ENCODE measurements at places on chromosomes 16 and 17. TPM values are rescaled to one million over a fixed set of nuclear protein-coding genes. Genes with fewer than 3 reads are reported as not detected.

The KIF2B gene
- total RNA-seq = not detected

The DNASE1L2 gene
- total RNA-seq = 0.78 TPM

The CCDC47 gene
- total RNA-seq = 24.7 TPM

The SDR42E2 gene
- not detected for total RNA-seq

The MILR1 gene
- total RNA-seq = not detected

The PLXDC1 gene
- total RNA-seq = not detected

The MED1 gene
- total RNA-seq = 16.4 TPM

The MGAT5B gene
- 0.15 TPM for total RNA-seq

The TP53TG3F gene
- not detected for total RNA-seq

Data from hair follicular keratinocyte (primary cell).